ENCODE measurements at places on chromosomes 6 and 20. TPM values are rescaled to one million over a fixed set of nuclear protein-coding genes. Genes with fewer than 3 reads are reported as not detected.
A peak's percentile ranks its signal among the peaks of the same experiment; 100 is the strongest.

DNA sequence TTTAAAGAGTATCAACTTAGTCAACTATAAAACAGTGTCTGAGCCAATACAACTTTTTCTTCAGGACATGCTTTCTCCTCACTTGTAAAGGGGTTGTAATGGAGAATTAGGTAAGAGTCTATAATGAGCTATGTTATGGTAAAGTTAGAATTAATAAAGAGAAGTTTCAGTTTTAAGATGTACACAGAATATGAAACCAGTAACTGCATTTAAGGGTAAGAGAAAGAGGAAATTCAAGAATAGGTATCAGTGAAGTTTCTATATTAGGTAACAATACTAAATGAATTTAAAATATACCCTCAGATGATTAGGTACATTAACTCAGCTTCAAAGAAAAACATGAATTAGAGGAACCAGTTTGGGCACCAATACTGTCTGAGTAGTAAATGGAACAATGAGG, 1444.3 kb upstream of the ADGRB3 start:
- no peak for DNase-seq

GRCh38 chr20:62550087-62550632, 74.4 kb upstream of the GATA5 start:
- no peak for DNase-seq

DNA sequence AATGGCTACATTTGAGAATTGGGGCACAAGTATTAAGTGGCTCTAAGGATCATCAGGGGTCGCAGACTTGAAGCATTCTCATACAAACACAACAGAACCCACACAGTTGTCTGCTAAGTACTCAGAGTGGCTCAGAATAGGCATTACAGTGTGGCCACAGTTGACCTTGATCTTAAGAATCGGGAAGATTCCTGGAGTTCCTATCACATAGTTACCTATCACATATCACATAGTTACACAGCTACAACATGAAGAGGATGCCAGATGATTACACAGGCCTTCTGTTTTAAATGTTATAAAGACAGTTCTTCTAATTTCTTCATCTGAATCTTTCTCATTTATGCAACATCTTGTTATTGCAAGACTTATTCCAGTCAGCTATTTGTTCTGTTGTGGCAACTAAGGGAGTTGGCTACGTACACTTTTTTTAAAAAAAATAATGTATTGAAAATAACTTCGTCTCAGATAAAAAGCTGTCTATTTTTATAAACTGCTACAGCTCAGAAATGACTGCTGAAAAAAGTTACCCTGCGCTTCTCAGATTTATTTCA, 129.0 kb downstream of the REV3L start:
- no peak for DNase-seq

- DNase-seq, result peak; percentile 69
Observed at GRCh38 chr6:36962874-36963273, 8.3 kb downstream of the PI16 start.

- DNase-seq, result no peak
Observed at GRCh38 chr6:78947529-78947928, 80.2 kb downstream of the IRAK1BP1 start.

- DNase-seq, result no peak
Observed at GRCh38 chr6:168061269-168062210, 17.5 kb downstream of the FRMD1 start.

DNA sequence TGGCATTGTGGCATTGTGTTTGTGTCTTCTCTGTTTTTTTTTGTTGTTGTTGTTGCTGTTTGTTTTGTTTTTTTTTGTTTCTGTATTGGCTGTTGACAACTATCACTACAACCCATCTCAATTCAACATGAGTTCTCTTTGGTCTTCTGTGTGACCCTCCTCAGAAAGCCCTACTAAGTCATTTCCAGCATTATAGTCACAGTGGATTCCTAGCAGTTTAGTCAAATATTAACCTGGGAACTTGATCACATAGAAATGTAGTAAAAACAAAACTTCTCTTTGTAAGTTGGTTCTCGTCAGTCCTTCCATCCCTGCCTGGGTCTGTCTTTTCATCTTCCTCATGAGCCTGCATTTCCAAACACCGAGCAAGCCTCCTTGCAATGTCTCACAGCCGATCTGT, 16.8 kb downstream of the SLC17A2 start:
- DNase-seq, result no peak

- DNase-seq, result no peak
Observed at GRCh38 chr6:159075506-159076228, 30.9 kb upstream of the TAGAP start.

DNA sequence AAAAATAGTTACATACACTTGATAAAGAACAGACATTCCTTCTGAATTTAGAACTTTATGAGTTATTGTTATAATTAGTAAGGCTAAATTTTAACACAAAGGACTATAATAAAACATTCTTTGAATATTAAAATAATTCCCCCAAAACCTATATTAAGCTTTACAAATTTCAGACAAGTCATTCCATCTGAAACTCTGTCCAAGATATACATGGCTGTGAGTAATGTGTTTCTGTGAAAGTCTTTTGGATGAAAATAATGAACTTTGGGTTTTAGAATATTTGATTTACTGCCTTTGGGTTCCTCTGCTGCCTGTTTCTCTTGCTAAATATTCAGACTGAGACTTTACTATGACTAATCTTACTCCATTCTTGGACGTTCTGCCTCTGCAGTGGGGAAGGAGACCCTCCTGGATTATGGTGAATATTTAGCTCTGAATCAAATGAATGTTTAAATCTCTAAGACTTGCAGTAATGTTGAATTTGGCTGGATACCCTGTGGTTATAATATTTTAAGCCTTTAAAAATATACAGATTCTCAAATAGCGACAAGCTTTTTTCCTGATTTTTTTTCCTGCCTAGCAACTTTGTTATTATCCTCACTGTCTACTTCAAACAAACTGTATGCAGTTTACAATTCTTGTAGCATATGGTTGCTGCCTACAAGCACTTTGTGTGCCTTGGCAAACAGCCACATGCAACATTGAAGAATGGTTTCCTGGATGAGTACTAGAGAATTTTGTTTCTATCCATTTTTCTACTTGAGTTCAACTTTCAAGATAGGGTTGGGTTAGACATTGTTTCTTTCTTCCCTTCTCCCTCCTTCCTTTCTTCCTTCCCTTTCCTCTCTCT, 51.4 kb downstream of the TXLNB start:
- DNase-seq, result no peak

- DNase-seq, result no peak
Observed at GRCh38 chr20:32999603-33000250, 4.5 kb downstream of the SUN5 start.

GRCh38 chr6:47371139-47371869, 61.6 kb upstream of the TNFRSF21 start:
- no peak for DNase-seq

GRCh38 chr20:1313236-1313964, 15.5 kb downstream of the SDCBP2 start:
- DNase-seq, result peak; percentile 72

DNA sequence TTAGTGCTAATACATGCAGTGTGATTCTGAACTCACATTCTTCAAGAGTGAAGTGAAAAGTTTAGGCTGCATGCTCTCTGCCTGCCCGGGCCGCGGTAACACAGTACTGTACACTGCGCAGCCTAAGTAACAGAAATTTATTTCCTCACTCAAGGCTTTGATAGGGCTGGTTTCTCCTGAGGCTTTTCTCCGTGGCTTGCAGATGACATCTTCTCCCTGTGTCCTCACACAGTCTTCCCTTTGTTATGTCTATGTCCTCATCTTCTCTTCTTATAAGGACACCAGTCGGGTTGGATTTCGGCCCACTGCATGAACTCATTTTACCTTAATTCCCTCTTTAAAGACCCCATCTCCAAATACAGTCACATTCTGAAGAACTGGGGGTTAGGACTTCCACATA, 51.1 kb upstream of the TMEM170B start:
- no peak for DNase-seq

DNA sequence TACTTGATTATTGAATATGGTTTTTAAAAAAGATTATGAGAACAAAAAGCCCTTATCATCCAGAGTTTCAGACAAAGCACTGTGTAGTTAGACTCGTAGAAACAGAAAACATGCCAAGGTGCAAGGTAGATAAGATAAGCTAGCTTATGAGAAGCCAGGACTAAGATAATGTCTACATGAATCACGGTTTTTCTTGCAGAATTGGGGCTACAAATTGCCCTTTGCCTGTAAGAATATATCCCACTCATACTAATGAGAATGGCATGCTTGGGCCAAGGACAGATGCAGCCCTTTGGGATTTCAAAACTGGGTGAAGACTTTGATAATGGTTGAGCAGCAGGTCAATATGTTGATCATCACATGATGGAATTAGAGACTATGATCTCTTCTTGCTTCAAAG, 165.3 kb upstream of the PREP start:
- DNase-seq, result no peak

GRCh38 chr6:158640519-158640918, 4.0 kb downstream of the DYNLT1 start:
- no peak for DNase-seq

DNA sequence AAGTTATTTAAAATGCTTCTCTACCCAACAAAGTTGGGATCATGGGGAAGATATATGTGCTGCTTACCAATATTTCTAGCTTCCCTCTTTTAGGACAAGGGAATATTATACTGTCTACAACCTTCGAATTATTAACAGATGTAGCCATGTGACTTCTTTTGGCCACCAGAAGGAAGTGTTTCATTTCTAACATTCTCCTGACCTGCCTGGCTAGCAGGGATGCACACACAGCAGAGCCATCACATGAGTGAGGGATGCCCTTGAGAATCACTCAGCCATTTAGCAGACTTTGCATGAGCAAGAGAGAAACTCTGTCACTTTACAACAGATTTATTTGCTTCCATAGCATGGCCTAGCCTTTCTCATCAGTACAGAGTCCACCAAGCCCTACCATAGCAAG, 230.7 kb upstream of the MARCKS start:
- DNase-seq, result no peak

DNA sequence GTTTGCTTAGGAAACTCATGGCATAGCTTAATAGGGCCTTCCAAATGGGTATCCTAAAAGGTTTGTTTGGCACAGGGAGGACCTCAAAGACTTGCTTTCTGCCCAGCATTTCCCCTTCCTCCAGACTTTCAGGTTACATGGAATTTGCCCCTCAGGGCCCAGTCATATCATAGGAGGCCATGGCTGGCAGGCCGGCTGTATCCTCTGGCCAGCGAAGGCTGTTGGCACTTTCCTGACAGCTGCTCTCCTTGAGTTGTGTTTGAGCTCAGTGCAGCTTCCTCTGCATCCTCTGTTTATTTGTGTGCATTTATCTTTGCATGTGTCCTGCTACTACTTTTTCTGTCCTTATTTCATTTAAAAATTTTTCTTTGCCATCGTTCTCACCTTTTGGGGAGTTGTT, 90.9 kb downstream of the ANKS1A start:
- no peak for DNase-seq

- no peak for DNase-seq
Observed at GRCh38 chr6:154619146-154619545, 108.7 kb upstream of the CNKSR3 start.

- DNase-seq, result no peak
Observed at GRCh38 chr6:16472349-16473069, 234.1 kb downstream of the GMPR start.

DNA sequence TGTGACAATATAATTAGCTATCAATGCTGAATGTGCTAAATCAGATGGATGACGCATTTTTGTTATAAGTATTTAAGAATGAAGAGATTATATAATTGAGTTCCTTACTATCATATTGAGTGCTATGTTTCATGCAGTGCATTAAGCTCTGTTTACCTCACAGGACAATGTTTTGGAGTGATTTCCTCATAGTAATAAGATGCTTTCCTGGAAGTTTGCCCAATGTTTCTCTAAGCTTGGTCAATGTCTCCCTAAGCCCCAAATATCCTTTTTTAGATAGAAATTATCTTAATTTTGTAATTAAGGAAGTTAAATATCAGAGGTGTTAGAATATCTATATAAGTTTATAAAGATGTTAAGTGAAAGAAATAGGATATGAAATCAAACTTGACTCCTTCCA, 489.6 kb downstream of the MMUT start:
- no peak for DNase-seq

DNA sequence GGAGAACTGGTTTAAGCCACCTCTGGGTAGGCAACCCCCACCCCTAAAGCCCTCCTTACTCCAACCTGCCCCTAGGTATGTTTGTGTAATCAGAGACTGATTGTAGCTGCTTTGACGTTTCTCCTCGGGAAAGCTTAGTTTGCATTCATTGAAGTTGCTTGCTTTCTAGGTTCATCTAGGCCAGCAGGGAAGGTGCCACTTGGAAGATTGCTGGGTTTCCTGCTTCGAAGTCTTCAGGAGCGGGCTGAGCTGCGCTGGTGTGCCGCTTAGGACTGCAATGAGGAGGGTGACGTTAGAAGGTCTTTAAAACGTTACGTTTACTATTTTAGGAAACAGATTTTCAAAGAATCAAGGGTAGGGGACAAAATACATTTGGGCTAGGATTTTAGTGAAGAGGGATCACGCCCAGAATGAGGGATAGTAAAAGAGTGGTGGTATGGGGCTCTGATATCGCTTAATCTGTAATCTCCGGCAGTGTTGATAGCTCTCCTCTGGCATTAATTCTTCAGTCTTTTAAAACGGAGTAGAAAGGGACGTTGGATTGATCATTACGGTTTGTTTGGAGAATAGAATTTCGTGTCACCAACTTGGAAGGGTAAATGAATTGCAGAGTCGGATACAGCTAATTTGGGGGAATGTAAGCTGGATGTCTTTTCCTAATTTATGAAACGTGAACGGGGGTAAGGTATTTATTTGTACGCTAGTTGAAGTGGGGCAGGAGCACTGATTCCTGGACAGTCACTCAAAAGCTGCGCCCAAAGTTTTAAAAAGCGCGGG, 92.6 kb upstream of the PRDM1 start:
- DNase-seq, result no peak

- DNase-seq, result no peak
Observed at GRCh38 chr6:160180706-160181105, 59.1 kb downstream of the SLC22A1 start.

- DNase-seq, result no peak
Observed at GRCh38 chr6:148689168-148689567, 57.7 kb upstream of the UST start.

DNA sequence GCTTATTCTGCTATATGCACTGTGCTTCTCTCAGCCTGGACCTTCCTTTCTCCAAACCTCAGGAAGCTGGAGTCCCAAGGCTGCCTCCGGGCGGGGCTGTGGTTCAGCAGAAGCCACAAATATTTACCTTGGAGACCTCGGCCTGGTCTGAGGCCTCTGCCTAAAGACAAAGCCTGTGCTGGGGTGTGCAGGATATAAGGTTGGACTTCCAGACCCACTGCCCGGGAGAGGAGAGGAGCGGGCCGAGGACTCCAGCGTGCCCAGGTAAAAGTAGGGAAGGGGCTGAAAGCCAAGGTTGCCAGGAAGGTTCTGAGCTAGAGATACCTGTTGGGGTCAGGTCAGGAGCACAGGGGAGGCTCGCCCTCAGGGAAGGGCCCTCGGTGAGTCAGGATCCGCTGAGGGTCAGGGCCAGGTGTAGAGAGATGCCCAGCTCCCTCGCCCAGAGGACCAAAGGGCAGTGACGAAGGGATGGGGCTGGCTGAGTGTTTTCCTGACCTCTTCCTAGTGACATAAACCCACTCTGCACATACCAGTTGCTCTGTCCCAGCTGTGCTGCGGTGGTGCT, at the start of gene BPIFB1:
Gene BPIFB1 (plus strand): TSS at position 224 of the 565 bp plus-strand sequence. CDS start 2,860 bp downstream, outside the sequence.
- no peak for DNase-seq

The SLC35F1 gene
- 0.01 TPM for polyA plus RNA-seq

The RIPOR3 gene
- polyA plus RNA-seq, result 8.9 TPM

The BPIFA1 gene
- polyA plus RNA-seq, result not detected

The ASIP gene
- 0.62 TPM for polyA plus RNA-seq

The CST4 gene
- polyA plus RNA-seq, result not detected

The FRS3 gene
- 1.4 TPM for polyA plus RNA-seq

The IFNGR1 gene
- 42.3 TPM for polyA plus RNA-seq

The POM121L2 gene
- not detected for polyA plus RNA-seq

The KIZ gene
- polyA plus RNA-seq, result 5.6 TPM

The HLA-C gene
- 317 TPM for polyA plus RNA-seq

The GJA10 gene
- not detected for polyA plus RNA-seq

The MDFI gene
- 0.24 TPM for polyA plus RNA-seq

The BTBD3 gene
- polyA plus RNA-seq, result 3.0 TPM

The RAMACL gene
- 0.35 TPM for polyA plus RNA-seq

Measured in liver (tissue), 10 donors.